Muscle of leg (tissue), 16 donors: ENCODE measurements at places on chromosomes 7 and 10. TPM values are rescaled to one million over a fixed set of nuclear protein-coding genes. Genes with fewer than 3 reads are reported as not detected.

KCNIP2 gene
- 2.0 TPM for total RNA-seq

FBH1 gene
- total RNA-seq, result 56.9 TPM

FZD1 gene
- total RNA-seq, result 12.5 TPM

UCMA gene
- 2.6 TPM for total RNA-seq

NPSR1 gene
- total RNA-seq, result 0.31 TPM

DNA sequence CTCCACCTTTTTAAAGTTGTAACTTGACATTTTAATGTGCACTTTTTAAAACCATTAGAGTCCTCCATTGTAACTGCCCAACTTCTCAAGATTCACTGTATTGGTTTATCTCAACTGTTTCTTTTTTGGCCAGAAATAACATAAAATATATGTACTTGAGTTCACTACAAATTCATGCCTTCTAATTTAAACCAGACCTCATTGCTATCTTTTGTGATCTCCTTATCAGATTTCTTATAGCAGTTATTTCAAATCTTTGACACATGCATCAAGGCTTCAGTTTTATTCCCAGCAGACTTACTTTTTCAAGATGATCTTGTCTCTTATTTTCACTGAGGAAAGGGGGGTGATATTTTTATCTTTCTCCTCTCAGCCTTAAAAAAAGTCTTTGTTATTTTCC is 154.3 kb downstream of the PHF14 start:
- H3K4me3 ChIP-seq, result no peak overlapping the region
- DNase-seq, result no peak
- H3K4me1 ChIP-seq, result no peaks in the 10 kb centered on the region
- H3K27ac ChIP-seq, result no peak overlapping the region
- no peaks in the 10 kb centered on the region for H3K36me3 ChIP-seq

- DNase-seq, result no peak
- H3K4me3 ChIP-seq, result no peak overlapping the region
- peaks cover 2% of the 10 kb centered on the region for H3K27me3 ChIP-seq
- no peak overlapping the region for H3K27ac ChIP-seq
Observed at GRCh38 chr10:96643920-96644319, 57.1 kb upstream of the TM9SF3 start.

- H3K4me3 ChIP-seq, result no peak overlapping the region
- H3K36me3 ChIP-seq, result peaks cover 3% of the 10 kb centered on the region
- H3K27ac ChIP-seq, result no peak overlapping the region
- DNase-seq, result peak; percentile 37
- H3K27me3 ChIP-seq, result no peaks in the 10 kb centered on the region
Observed at GRCh38 chr7:104979167-104979841, 34.7 kb upstream of the KMT2E start.

DNA sequence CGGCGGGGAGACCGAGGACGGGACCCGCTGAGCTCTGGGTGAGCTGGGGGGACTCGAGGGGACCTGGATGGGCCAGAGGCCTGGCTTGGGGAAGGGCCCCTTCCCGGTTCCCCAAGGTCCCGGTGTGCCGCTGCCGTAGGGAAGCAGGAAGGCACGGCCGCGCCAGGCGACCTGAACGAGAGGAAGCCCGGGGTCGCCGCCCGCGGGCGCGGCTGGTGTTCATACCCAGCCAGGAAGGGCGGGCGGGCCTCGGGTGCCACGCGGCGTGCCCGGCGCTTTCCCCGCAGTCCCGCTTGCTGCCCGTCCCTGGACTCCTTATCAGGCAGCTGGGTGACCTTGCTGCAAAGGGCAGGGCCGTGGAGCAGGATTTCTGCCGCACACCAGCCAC is 38.0 kb downstream of the ZNF777 start:
- peak overlapping the region; percentile 13 for H3K4me3 ChIP-seq
- H3K27ac ChIP-seq, result no peak overlapping the region
- H3K4me1 ChIP-seq, result peaks cover 17% of the 10 kb centered on the region
- H3K27me3 ChIP-seq, result peaks cover 23% of the 10 kb centered on the region
- peaks cover 3% of the 10 kb centered on the region for H3K36me3 ChIP-seq

- H3K36me3 ChIP-seq, result no peaks in the 10 kb centered on the region
- H3K27me3 ChIP-seq, result no peaks in the 10 kb centered on the region
- H3K27ac ChIP-seq, result no peak overlapping the region
- DNase-seq, result no peak
- peaks cover 3% of the 10 kb centered on the region for H3K4me1 ChIP-seq
Observed at GRCh38 chr10:47323636-47324296, 1.5 kb downstream of the GDF2 start.

DNA sequence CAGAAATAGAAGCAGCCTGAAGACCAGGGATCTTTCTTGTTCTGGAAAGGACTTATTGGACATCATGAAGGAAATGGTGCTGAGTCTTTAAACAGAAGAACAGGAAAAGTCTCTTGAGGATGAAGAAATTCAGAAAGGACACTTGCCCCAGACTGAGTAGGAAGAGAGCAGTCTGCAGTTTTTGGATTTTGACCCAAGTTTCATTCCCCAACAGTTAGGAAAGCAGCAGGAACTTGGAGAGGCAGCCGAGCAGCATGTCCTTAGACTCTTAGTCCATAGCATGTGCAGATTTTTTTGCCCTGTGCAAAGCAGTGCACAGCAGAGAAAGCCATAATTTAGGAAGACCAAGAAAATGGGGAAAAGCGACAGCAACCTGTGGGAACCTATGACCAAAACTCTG is 927.2 kb upstream of the AUTS2 start:
- H3K27ac ChIP-seq, result no peak overlapping the region
- H3K4me3 ChIP-seq, result no peak overlapping the region
- H3K36me3 ChIP-seq, result no peaks in the 10 kb centered on the region
- no peaks in the 10 kb centered on the region for H3K4me1 ChIP-seq
- no peaks in the 10 kb centered on the region for H3K27me3 ChIP-seq

DNA sequence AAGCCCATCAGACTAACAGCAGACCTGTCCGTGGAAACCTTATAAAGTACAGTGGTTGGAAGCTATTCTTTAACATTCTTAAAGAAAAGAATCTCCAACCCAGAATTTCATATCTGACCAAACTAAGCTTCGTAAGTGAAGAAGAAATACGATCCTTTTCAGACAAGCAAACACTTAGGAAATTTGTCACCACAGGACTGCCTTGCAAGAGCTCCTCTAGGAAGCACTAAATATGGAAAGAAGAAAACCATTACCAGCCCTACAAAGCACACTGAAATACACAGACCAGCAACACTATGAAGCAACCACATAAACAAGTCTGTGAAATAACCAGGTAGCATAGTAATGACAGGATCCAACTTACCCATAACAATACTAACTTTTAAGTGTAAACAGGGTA is 177.7 kb upstream of the PRSS1 start:
- H3K4me3 ChIP-seq, result no peak overlapping the region
- H3K36me3 ChIP-seq, result no peaks in the 10 kb centered on the region
- no peaks in the 10 kb centered on the region for H3K4me1 ChIP-seq
- H3K27me3 ChIP-seq, result no peaks in the 10 kb centered on the region
- no peak for DNase-seq

DNA sequence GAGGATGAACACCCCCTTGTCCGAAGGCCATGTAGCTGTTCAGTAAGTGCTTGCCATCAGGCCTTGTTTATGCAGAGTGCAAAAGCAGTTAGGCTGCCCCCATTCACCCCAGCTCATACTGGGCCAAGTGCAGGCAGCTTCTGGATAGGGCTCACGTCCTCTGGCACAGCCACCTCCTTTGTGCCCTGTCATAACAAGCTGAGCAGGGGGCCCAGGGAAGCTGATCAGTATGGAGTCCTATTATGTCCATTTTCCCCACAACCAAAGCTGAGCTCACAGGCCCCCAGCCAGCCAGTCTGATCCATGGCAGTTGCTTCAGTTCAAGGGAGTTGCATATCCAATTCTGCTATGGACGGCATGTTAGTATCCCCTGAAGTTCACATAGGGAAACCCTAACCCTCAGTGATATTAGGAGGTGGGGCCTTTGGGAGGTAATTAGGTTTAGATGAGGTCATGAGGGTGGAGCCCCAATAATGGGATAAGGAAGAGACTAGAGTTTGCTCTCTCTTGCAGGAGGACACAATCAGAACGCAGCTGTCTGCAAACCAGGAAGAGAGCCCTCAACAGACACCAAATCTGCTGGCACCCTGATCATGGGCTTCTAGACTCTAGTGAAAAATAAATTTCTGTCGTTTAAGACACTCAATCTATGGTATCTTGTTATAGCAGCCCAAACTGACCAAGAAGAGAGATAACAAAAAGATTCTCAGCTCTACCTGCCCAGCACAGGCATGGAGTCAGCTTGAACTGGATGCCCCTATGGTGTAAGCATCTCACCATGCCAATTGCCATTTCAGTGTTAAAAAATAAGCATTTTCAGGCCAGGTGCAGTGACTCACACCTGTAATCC is 155.9 kb downstream of the FGFR2 start:
- H3K36me3 ChIP-seq, result no peaks in the 10 kb centered on the region
- no peak overlapping the region for H3K4me3 ChIP-seq
- no peak overlapping the region for H3K27ac ChIP-seq
- no peaks in the 10 kb centered on the region for H3K4me1 ChIP-seq
- H3K27me3 ChIP-seq, result no peaks in the 10 kb centered on the region

DNA sequence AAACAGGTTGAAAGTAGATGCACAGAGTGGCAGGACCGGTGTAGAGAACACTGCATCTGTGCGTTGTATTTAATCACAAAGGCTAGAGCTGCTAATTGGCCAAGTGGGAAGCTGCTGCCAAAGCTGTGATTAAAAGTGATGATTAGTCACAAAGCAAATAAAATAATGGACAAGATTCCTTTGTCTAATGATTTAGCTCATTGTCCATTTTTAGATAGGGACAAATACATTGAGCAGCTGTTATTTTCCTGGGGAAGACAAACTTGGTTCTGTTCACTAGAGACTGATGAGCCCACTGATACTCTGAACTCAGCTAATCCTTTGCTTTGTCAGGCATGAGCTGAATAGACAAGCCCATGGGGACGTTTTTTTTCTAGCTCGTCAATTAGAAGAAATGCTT is 19.7 kb downstream of the UBE3C start:
- no peak overlapping the region for H3K27ac ChIP-seq
- no peaks in the 10 kb centered on the region for H3K27me3 ChIP-seq
- H3K36me3 ChIP-seq, result no peaks in the 10 kb centered on the region
- DNase-seq, result no peak

DNA sequence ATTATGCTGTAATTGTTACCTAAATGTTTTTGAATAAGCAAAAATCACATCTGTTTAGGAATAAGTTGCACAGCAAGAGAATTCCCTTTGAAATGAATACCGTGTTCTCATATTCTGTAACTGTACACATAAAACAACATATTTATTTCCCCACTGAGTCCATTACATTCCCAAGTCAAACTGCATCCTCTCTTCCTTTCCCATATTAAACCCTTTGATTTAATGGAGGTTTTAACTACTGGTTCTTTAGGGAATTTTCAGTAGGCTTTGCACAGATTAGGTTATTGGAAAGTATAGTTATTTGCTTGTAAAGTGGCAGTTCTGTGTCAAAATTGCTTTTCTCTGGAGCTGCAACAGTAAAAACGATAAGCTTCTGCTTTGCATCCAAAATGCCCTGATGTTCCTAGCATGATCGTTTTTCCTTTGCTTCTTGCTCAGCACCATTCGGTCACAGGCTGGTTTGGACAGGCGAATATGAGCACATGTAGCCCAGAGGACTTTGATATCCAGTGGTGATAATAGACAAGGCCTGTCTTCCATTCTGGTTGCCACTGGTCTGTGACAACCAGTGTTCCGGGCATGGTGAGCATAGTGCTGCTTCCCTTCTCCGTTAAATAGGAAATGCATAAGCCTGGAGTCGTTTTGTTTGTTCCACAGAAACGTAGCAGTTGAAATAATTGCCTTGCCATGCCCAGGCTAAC is 696.1 kb downstream of the AUTS2 start:
- DNase-seq, result no peak
- no peak overlapping the region for H3K4me3 ChIP-seq
- H3K4me1 ChIP-seq, result no peaks in the 10 kb centered on the region
- H3K36me3 ChIP-seq, result no peaks in the 10 kb centered on the region
- no peaks in the 10 kb centered on the region for H3K27me3 ChIP-seq

- H3K4me3 ChIP-seq, result peak overlapping the region; percentile 80
- peak overlapping the region; percentile 91 for H3K27ac ChIP-seq
- peaks cover 2% of the 10 kb centered on the region for H3K36me3 ChIP-seq
- DNase-seq, result peak; percentile 49
Observed at GRCh38 chr7:129824291-129825208, 128.2 kb downstream of the UBE2H start.

DNA sequence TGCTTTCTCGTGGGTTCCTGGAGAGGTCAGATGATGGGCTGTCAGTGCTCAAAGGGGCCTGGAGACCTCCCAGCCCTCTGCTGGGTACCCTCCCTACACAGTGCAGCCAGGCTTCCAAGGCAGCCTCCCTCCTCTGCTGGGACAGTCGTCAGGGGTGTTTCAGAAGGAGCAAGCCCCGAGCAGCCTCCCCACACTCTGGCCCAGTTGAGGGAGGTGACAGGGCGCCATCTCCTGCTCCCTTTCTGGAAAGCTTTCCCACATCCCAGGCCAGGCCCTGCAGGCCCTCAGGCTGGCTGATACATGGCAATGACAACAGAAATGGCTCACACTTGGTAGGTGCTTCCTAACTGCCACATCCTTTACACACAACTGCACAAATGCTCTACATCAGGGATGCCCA is 32.1 kb downstream of the KCNMA1 start:
- H3K36me3 ChIP-seq, result no peaks in the 10 kb centered on the region
- no peak overlapping the region for H3K4me3 ChIP-seq
- H3K27ac ChIP-seq, result no peak overlapping the region

GRCh38 chr7:73833251-73833919 is 2.6 kb downstream of the CLDN4 start:
- H3K27ac ChIP-seq, result no peak overlapping the region
- peaks cover 18% of the 10 kb centered on the region for H3K4me1 ChIP-seq
- H3K36me3 ChIP-seq, result no peaks in the 10 kb centered on the region
- no peak for DNase-seq
- H3K4me3 ChIP-seq, result no peak overlapping the region
- peaks cover 42% of the 10 kb centered on the region for H3K27me3 ChIP-seq

DNA sequence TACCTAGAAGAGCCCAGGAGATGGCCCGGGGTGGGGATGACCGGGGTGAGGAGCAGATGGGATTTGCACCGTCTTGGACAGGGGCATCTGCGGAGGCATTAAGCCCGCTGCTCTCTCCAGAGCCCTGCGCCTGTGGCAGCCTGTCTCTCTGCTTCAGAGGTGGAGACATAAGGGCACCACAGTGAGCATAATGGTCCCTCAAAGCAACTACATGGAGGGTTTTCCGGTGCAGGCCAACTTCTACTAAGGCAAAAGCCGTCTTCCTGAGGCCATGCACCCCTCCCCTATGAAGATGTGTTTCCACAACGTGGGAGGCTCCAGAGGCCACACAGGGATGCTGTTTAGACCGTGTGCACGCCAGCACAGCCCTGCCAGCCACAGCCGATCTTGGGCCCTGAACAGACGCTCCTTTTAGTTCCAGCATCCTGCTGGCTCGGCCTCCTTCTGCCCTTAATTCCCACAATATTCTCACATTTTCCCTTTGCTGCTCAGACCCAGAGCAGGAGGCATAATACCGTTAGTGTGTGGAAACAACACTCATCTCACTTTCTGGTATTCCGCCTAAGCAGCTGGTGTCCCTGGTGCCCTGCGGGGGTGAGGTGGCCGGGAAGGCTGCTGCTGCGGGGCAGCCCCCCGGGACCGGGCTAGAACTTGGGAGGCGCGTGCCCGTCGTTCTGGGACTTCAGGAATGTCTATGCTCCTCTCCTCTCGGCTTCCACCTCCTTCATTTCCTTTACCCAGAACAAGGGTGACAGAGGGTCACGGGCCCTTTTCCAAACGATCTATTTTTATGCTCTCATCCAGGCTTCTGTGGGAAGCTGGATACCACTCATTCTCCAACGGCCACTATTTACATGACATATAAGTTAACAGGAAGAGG is 266.9 kb downstream of the TNS3 start:
- H3K27me3 ChIP-seq, result no peaks in the 10 kb centered on the region
- DNase-seq, result peak; percentile 75
- peak overlapping the region; percentile 74 for H3K27ac ChIP-seq
- no peak overlapping the region for H3K4me3 ChIP-seq
- peaks cover 14% of the 10 kb centered on the region for H3K36me3 ChIP-seq
